H9 (cell line): ENCODE measurements at places on chromosomes 13 and 19. TPM values are rescaled to one million over a fixed set of nuclear protein-coding genes. Genes with fewer than 3 reads are reported as not detected.
A peak's percentile ranks its signal among the peaks of the same experiment; 100 is the strongest.

DNA sequence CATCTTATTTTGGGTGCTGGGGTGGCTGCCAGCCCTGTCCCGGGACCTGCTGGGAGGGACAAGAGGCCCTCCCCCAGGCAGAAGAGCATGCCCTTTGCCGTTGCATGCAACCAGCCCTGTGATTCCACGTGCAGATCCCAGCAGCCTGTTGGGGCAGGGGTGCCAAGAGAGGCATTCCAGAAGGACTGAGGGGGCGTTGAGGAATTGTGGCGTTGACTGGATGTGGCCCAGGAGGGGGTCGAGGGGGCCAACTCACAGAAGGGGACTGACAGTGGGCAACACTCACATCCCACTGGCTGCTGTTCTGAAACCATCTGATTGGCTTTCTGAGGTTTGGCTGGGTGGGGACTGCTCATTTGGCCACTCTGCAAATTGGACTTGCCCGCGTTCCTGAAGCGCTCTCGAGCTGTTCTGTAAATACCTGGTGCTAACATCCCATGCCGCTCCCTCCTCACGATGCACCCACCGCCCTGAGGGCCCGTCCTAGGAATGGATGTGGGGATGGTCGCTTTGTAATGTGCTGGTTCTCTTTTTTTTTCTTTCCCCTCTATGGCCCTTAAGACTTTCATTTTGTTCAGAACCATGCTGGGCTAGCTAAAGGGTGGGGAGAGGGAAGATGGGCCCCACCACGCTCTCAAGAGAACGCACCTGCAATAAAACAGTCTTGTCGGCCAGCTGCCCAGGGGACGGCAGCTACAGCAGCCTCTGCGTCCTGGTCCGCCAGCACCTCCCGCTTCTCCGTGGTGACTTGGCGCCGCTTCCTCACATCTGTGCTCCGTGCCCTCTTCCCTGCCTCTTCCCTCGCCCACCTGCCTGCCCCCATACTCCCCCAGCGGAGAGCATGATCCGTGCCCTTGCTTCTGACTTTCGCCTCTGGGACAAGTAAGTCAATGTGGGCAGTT is 8.6 kb downstream of the CALM3 start:
- no peak overlapping the region for H3K27ac ChIP-seq
- peaks cover 50% of the 10 kb centered on the region for H3K36me3 ChIP-seq
- H3K4me3 ChIP-seq: no peak overlapping the region
- H3K4me1 ChIP-seq: no peaks in the 10 kb centered on the region
- no peaks in the 10 kb centered on the region for H3K27me3 ChIP-seq

- no peaks in the 10 kb centered on the region for H3K27me3 ChIP-seq
- DNase-seq: peak; percentile 66
- no peaks in the 10 kb centered on the region for H3K4me1 ChIP-seq
- H3K27ac ChIP-seq: no peak overlapping the region
Observed at GRCh38 chr19:18131841-18132596, 20.9 kb upstream of the PIK3R2 start.

DNA sequence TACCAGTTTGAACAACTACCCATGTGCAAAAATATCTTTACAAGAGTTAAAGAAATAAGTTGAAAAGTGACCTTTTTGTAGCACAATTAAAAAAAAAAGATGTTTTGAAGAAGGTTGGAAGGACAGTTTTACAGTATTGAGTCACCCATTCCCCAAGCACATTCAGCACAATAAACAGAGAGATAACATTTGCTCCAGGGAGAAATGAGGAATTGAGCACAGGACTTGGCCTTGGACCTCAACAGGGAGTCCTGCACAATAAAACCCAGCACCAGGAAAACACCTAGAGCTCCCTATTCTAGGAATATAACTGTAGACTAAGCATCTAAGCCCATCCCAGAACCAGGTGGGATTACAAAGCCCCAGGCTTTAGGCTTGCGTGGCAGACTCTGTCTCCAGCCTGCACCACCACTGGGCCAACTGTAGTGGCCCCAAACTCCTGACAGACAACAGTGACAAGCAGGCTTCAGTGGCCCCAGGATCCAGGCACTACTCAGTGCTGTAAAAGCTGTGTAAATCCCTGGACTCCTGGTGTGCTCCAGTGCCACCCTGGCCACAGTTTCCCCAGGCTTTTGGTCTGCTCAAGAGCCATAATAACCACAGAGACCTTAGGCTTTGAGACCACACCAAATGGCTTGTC is 857.2 kb downstream of the SLITRK1 start:
- no peaks in the 10 kb centered on the region for H3K27me3 ChIP-seq
- no peak for DNase-seq
- H3K4me3 ChIP-seq: no peak overlapping the region
- H3K27ac ChIP-seq: no peak overlapping the region
- H3K36me3 ChIP-seq: no peaks in the 10 kb centered on the region

DNA sequence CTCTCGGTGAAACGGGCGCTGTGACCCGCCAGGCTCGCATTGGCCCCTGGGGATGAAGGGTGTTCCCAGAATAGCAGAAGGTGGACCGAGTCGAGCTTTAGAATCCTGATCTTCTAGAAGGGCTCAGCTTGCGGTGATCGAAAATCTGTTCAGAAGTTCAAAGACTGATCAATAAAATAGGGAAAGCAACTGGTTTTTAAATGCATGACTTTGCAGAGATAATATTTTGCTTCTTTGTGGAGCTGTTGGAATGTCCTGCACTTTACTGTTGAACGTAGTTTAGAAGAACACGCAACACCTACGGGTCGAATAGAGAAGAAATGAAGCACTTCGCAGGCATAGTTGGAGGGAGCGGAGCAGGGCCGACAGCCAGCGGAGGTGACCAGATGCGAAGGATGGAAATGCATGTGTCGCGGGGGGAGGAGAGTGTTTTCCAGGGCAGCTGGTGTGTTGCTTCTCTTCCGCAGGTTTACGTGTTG is 766 bp downstream of the CEBPG start:
- peak overlapping the region; percentile 80 for H3K4me3 ChIP-seq
- H3K27me3 ChIP-seq: no peaks in the 10 kb centered on the region
- no peak for DNase-seq

- no peak for DNase-seq
- no peak overlapping the region for H3K27ac ChIP-seq
- H3K36me3 ChIP-seq: no peaks in the 10 kb centered on the region
- H3K4me3 ChIP-seq: no peak overlapping the region
Observed at GRCh38 chr13:78806457-78806856, 147.5 kb upstream of the OBI1 start.

- H3K4me1 ChIP-seq: no peaks in the 10 kb centered on the region
- H3K4me3 ChIP-seq: no peak overlapping the region
- H3K36me3 ChIP-seq: no peaks in the 10 kb centered on the region
Observed at GRCh38 chr13:73388586-73388985, 329.8 kb downstream of the KLF5 start.

DNA sequence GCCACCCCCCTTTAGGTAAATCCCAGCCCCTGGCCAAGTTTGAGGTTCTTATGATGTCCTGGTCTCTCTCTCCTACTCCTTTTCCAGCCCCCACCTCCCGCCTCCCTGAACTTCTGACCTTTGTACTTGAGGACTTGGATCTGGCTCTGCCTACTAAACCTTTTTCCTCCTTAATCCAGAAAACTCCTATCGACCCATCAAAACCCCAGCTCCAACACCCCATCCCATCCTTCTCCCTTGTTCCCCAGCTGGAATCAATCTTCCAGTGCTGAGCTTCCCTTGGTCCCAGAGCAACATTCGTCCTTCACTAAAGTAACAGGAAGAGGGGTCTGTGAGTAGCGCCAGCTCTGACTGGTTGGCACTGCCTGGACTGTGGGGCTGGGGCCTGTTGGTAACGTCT is 17.3 kb upstream of the UQCR11 start:
- no peak overlapping the region for H3K27ac ChIP-seq
- H3K36me3 ChIP-seq: peaks cover 60% of the 10 kb centered on the region
- H3K4me3 ChIP-seq: peak overlapping the region; percentile 40; the same call in 2 of the 3 replicates
- DNase-seq: no peak
- no peaks in the 10 kb centered on the region for H3K4me1 ChIP-seq
- H3K27me3 ChIP-seq: no peaks in the 10 kb centered on the region

GRCh38 chr13:93286047-93286446 is 59.4 kb downstream of the GPC6 start:
- no peak overlapping the region for H3K4me3 ChIP-seq
- peaks cover 2% of the 10 kb centered on the region for H3K4me1 ChIP-seq
- no peaks in the 10 kb centered on the region for H3K36me3 ChIP-seq
- H3K27me3 ChIP-seq: no peaks in the 10 kb centered on the region
- DNase-seq: no peak

DNA sequence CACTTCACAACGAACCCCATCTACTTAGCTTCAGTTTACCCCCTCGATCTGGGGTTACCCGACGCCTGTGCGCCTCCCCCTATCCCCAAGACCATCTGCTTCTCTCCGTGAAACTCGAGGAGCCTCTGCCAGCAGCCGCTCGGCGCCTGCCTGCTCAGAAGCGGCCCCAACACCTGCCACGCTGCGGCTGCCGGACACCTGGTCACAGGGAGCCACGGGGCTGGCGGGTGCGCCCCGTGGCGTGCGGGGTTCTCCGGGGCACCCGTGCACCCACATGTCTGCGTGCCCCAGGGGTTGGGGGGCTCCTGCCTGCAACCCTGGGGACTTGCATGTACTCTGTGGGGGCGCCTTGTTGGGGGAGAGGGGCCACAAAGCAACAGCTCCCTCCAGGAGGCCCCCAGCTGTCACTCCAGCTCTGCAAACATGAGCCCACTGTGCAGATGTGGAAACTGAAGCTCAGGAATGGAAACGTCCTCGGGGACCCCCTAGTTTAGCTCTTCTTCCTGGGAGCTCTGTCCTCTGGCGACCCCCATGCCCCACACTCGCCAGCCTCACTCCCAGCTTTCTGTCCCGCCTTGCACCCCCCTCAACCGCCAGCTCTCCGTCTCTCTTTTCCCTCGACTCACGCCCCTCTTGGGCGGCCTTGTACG is 7.0 kb upstream of the SEMA6B start:
- H3K4me1 ChIP-seq: no peaks in the 10 kb centered on the region
- no peaks in the 10 kb centered on the region for H3K36me3 ChIP-seq
- no peak overlapping the region for H3K27ac ChIP-seq
- no peaks in the 10 kb centered on the region for H3K27me3 ChIP-seq

DNA sequence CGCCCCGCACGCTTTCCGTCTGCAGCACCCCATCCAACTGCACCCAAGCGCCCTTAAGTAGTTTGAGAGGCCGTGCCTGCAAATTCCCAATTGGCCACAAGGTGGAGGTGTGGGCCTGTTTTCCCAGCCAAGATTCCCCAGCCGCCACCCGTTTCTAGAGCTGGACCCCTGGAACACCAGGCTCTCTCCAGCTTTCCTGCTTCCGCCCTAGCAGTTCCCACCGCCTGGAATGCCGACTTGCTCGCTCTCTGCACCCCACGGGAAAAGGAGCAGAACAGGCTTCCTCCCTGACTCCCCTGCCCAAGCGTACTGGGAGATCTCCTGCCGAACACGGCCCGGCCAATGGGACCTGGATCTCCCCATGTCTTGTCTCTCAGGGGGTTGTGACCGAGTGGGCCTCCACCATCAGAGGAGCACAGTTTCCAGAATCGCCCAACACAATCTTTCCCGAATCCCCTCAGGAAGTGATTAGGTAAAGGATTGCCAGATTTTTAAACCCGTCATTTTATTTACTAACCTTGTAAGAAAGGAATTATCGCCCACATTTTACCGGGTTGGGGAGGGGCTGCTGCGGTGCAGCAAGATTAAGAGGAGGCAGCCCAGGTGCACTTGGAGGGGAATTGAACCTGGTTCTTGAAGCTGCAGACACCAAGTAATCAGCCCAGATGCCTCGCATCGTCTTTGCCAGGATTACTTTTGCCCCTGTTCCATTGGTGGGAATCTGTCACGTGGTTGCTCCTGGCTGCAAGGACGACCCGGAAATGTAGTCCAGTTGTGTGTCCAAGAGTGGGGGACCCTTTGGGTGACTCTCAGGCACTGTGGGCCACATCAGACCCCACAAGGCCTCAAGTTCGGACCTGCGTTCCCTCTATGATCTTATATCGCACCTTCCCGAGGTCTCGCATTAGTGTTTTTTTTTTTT is 3.5 kb upstream of the NAPSA start:
- DNase-seq: peak; percentile 89
- H3K4me1 ChIP-seq: no peaks in the 10 kb centered on the region
- H3K27me3 ChIP-seq: no peaks in the 10 kb centered on the region

GRCh38 chr19:46159418-46160232 is 11.6 kb downstream of the IGFL2 start:
- no peak overlapping the region for H3K4me3 ChIP-seq
- DNase-seq: no peak
- H3K36me3 ChIP-seq: no peaks in the 10 kb centered on the region; the same call in 1 of the 2 replicates
- no peak overlapping the region for H3K27ac ChIP-seq

DNA sequence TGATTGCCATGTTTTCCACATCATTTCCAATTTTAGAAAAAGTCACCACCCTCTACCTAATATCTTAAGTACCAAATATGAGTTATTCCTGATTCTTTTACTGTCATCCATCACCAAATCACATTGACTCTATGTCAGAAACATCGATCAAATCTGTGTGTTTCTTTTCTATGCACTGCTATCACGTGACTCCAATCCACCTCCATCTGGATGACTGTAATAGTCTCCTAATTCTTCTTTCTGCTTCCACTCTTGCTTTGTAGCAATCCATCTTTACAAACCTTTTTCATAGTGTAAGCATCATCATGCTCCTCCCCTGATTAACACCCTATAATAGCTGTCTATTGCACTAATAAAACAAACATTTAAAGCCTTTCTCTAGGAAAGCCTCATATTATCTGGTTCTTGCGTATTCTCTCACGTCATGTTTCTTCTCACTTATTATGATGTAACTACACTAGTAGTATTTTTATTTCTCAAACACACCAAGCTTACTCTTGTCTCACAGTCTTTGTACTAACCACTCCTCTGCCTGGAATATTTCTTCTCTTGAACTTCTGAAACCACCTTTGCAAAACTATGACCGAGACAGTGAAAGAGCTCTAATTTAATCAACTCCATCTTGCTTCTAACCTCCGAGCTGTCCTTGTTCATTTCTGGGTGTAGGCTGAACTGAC is 10.7 kb upstream of the FPR3 start:
- H3K27me3 ChIP-seq: no peaks in the 10 kb centered on the region
- H3K4me3 ChIP-seq: no peak overlapping the region
- H3K27ac ChIP-seq: no peak overlapping the region
- no peak for DNase-seq
- no peaks in the 10 kb centered on the region for H3K36me3 ChIP-seq

- no peaks in the 10 kb centered on the region for H3K4me1 ChIP-seq
- H3K36me3 ChIP-seq: no peaks in the 10 kb centered on the region
- H3K27me3 ChIP-seq: no peaks in the 10 kb centered on the region
- no peak overlapping the region for H3K27ac ChIP-seq
- H3K4me3 ChIP-seq: no peak overlapping the region
Observed at GRCh38 chr13:31749929-31750328, 10.6 kb downstream of the RXFP2 start.

DNA sequence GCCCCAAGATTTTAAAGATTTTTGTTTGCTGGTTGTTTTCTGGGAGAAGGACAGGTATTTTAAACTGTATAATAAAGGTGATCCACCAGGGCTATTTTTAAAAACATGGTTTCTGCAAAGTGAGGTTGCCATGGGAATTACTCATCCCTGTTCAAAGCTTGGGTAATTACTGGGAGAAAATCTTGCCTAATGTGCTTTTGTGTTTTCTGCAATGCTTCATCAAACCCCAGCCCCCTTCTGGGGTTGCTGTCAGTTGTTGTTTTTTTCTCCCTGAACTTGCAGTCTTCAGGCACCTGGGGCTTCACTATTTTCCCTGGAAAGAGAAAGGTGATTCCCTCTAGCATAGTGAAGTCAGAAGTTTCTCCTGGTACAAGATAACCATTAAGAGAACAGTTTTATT is 277.2 kb downstream of the NALCN start:
- no peaks in the 10 kb centered on the region; the same call in 1 of the 2 replicates for H3K4me1 ChIP-seq
- no peak overlapping the region for H3K4me3 ChIP-seq
- no peaks in the 10 kb centered on the region for H3K27me3 ChIP-seq

The AP2S1 gene
- 193 and 200 TPM in 2 replicates for total RNA-seq

The GPR183 gene
- not detected in 2 replicates for total RNA-seq

The KLHL1 gene
- not detected in 2 replicates for total RNA-seq

The KRTDAP gene
- 0.87 and 1.3 TPM in 2 replicates for total RNA-seq

The IGFL1 gene
- total RNA-seq: not detected in 2 replicates

The LILRA5 gene
- total RNA-seq: not detected in 2 replicates

The RCBTB2 gene
- total RNA-seq: 11.5 and 11.7 TPM in 2 replicates

The KCTD15 gene
- 59.9 and 63.8 TPM in 2 replicates for total RNA-seq
